ENCODE measurements at places on chromosomes 4 and X.

DNA sequence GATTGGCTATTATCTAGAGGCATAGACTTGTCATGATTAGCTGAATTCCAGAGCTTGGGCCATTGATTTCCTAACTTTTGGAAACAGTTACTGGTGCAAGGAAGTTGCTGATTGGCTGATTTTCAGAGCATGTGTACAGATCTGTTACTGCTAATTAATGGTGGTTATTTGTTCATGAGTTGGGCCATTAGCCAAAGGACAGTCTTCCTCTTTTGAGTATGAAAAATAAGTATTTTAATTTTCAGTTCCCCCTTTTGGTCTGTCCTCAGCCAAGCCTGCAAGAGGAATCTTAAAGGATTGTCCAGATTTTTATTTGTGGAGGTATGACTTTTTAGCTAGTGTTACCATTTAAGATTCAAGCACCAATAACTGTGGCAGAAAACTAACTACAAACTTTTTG lies 7.0 kb upstream of the DSPP start:
- no peak for DNase-seq

GRCh38 chr4:67678612-67679011 lies 22.3 kb downstream of the UBA6 start:
- DNase-seq, result no peak

- no peak for DNase-seq
These were observed 12.4 kb downstream of the BOD1L1 start for GRCh38 chr4:13615161-13615560.

DNA sequence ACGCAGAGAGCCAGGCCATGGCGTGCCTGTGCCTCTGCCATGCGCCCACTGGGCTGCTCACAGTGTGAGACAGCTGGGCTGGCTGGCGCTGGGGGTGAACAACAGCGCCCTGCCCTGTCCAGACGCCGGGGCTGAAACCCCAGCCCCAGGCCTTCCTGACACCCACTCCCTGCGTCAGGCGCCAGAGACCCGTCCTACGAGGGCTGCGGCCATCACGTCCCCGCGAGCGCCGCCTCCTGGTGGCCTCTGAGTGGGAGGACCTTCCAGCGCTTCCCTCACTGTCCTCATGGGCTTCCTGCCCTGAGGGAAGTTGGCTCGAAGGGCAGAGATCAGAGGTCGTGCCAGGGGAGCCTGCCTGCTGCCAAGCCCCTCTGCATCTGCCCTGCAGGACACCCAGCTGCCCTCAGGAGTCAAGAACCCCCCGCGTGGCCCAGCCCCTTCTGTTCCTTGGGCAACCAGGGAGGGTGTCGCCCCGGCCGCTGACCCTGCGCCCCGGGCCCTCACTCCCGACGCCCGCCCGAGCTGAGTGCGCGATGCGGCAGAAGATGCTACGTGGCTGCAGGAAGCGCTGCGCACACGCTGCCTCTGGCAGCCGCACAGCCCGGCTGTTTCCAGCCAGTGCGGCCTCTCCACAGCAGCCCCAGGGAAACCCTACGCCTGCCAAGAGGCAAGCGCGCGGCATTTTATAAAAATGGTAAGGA lies 16.2 kb downstream of the NELFA start:
- DNase-seq, result no peak

DNA sequence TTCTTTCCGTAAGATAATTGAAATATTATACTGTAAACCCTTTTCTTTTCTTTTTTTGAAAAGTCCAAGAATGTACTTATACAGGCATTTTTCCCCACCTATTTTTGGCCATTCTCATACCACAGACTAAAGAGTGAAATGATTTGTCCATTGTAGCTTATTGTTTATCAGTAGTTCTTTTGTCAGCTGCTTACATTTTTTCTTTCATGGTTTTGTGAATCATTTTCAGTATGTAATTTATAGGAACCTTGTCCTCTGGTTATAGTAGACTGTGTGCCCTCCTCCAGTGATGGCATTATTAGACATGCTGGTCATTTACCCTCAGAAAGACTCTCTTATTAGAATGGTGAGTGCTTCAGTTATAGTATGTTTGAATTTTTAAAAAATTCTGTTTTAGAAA lies 56.7 kb downstream of the CCKAR start:
- DNase-seq, result no peak

DNA sequence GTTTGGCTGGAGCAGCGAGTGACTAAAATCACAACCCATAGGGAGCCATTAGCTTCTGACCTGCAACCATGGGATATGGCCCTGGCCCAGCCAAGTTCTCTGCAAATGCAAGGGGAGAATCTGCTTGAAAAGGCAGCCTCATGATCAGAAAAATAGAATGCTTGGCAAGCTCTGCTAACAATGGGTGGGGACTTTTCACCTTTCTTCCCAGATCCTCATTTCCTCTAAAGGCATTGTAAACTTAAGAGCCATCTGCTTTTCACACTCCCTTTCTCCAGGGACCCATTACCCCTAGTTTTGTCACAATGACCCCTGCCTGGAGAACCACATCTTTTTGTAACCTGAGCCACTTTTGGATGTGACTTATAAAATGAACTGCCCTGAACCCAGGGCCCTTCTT lies 104.3 kb downstream of the PARM1 start:
- DNase-seq, result no peak

DNA sequence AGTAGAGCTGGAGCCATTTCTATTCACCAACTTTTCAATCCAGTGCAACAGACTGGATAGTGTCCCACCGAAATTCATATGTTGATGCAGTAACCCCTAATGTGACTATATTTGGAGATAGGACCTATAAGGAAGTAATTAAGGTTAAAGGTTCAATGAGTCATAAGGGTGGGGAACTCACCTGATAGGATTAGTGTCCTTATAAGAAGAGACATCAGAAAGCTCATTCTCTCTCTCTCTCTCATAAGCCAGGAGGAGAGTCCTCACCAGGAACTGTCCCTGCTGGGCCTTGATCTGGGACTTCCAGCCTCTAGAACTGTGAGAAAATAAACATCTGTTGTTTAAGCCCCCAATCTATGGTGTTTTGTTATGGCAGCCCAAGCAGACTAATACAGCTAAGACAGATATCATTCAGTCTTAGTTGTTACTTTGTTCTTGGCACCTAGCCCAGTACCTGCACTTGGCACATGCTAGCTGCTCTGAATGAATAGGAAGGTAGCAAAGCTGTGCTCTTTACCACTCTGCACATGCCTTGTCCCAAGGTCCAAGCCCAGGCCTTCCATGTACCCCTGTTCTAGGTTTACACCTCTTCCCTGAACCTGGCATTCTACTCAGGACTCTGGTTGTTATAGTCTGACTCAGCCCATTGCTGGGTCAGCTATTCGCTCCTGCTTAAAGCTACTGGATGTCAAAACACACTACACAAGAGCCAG lies 19.2 kb upstream of the BRS3 start:
- DNase-seq, result no peak

- DNase-seq, result no peak
These were observed 78.5 kb downstream of the APBB2 start for GRCh38 chr4:41135801-41136200.

DNA sequence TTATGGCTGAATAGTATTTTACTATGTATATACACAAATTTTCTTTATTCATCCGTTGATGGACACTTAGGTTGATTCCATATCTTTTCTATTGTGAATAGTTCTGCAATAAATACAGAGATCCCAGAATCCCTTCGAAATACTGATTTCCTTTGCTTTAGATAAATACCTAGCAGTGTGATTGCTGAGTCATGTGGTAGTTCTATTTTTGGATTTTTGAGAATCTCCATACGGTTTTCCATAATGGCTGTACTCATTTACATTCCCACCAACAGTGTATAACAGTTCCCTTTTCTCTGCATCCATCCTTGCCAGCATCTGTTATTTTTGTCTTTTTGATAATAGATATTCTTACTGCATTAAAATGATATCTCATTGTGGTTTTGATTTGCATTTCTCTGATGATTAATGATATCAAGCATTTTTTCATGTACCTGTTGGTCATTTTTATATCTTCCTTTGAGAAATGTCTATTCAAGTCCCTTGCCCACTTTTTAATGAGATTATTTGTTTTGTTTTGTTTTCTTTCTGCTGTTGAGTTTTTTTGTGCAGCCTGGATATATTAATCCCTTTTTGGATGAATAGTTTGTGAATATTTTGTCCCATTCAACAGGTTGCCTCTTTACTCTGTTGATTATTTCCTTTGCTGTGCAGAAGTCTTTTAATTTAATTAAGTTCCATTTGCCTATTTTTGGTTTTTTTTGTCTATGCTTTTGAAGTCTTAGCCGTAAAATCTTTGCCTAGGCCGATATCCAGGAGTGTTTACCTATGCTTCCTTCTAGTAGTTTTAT lies 466.7 kb upstream of the TENM3 start:
- no peak for DNase-seq

- no peak for DNase-seq
These were observed 37.3 kb downstream of the SAT1 start for GRCh38 chrX:23820235-23820782.

DNA sequence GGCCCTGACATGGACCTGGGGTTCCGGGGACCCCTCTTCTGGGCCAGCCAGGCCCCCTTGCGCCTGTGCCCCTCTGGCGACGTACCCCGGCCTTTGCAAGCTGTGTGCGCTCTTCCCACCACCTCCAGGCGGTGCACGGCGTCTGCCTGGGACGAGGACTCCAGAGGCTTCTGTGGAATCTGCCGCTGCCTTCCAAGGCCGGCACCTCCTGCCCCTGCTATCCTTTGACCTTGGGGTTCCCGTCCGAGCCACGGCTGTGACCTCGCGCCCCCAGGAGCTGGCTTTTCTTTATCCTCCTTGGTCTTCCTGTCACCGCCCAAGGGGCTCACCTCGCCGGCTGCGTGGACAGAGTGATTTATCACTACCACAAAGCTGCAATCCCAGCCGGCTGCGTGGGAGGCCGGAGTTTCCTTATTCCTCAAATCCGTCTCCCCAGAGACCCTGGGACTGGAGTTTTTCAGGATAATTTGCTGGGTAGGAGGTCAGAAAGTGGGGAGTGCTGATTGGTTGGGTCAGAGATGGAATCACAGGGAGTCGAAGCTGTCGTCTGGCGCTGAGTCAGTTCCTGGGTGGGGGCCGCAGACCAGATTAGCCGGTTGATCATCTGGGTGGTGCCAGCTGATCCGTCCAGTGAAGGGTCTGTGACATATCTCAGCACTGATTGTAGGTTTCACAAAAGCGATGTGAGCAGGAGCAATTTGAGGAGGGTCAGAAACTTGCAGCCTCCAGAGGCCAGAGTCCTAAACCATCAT lies 19.8 kb upstream of the PLCXD1 start:
- no peak for DNase-seq

GRCh38 chr4:78766650-78767049 lies 9.5 kb upstream of the BMP2K start:
- DNase-seq, result no peak

DNA sequence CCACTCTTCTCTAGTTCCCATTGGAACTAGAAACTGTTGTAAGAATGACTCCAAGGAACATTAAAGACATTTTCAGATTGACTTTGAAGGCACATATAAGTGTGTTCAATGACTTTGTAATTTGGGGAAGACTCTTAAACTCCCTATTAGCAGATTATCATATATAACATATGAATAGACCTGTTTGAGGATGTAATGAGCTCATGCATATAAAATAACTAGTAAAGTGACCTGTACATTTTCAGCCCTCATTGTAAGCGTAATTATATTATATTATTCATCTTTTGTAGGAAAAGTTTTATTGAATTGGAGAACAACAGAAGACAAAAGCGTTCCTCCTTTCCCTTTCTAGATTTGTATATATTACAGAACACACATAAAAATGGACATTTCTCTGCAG lies 455.1 kb downstream of the IL1RAPL1 start:
- DNase-seq, result no peak

GRCh38 chr4:47790105-47790504 lies 47.8 kb downstream of the CORIN start:
- no peak for DNase-seq

- no peak for DNase-seq
These were observed 115.8 kb upstream of the BMPR1B start for GRCh38 chr4:94641702-94642560.

- DNase-seq, result no peak
These were observed 6.3 kb upstream of the C4orf36 start for GRCh38 chr4:86898562-86898961.

- no peak for DNase-seq
These were observed 110.6 kb upstream of the CBR4 start for GRCh38 chr4:169120624-169121023.

DNA sequence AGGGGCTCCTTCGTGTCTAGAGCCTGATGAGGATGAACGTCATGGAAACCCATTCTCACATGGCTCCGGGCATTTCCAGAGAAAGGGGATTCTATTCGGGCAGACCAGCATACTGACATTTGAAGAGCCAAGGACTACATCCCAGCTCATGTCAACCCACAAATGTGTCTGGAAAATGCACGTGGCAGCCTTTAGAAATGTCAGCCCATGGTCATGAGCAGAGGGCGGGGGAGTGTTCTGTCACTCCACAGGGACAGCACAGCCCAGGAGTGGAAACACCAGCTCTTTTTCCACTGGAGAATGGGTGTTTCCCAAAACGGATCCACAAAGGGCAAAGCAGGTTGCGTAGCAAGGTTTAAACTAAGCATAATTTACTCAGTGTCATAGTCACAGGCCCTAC lies 207.0 kb downstream of the BCOR start:
- no peak for DNase-seq

GRCh38 chr4:169348541-169348940 lies 77.8 kb upstream of the SH3RF1 start:
- no peak for DNase-seq

DNA sequence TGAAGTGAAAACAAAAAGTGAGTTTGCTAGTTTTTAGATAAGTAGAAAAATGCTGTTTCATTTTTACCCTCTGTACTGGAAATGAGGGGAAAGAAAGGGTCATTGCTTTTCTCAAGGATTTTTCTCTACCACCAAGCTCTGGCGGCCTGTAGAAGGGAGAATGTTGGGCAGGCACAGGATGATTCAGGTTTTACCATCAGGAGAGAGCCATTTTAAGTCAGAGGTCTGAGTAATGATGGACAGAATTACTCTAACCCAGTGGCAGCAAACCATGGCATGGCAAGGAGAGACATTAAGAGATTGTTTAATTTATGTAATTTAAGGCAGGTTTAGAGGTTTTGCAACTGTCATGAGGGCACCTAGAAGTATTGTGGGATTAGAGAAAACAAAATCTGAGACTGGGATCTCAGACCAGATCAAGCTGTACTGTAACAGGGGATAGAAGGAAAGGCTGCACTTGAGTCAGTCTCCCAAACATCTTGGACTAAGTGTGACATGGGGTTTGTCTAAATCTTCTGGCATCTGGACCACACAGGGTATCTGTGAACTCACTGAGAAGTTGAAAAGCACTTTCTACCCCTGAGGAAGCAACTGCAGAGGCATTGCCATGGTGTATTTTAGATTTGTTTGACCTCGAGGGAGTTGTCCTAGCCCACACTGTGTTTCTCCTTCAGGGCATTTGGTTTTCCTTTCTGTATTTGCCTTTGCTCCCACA lies 81.6 kb downstream of the BANK1 start:
- DNase-seq, result no peak

- peak; percentile 20 for DNase-seq
These were observed 125.4 kb downstream of the ZNF330 start for GRCh38 chr4:141346144-141346543.

DNA sequence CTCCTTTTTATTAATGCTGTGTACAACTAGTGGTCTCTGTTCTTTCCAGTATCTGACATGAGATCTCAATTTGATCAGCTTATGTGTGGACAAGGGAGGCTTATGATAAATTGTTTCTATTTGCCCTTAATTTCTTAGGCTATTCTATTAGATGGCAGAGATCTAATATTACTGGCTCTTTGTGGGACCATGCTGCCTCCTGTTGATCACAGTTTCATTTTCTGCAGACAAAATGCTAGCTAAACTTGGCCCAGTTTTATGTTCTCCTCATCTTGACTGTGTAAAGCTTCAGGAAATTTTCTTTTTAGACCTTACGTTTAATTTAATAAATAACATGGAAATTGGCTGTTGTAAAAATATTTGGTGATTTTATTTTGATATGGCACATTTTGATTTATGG lies 627.1 kb upstream of the AADAT start:
- DNase-seq, result no peak

Data from NCI-H2081 treated with DMSO at 0.1 percent for 48 hours (cell line).